ENCODE measurements at places on chromosomes 3 and 15.
A peak's percentile ranks its signal among the peaks of the same experiment; 100 is the strongest.

DNA sequence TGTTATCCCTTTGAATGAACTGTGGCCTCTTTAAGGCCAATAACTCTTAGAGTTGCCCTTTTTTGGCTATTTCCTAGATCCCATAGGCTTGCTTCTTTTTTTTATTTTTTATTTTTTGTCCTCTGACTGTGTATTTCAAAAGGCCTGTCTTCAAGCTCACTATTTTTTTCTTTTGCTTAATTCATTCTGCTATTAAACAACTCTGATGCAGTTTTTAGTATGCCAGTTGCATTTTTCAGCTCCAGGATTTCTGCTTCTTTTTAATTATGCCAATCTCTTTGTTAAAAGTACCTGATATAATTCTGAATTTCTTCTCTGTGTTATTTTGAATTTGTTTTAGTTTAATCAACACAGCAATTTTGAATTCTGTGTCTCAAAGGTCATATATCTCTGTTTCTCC is 912.1 kb downstream of the PLOD2 start:
- H3K27ac ChIP-seq, result no peak overlapping the region
- no peaks in the 10 kb centered on the region for H3K27me3 ChIP-seq
- H3K4me3 ChIP-seq, result no peak overlapping the region
- H3K4me1 ChIP-seq, result peaks cover 6% of the 10 kb centered on the region
- no peak for DNase-seq
- no peaks in the 10 kb centered on the region for H3K36me3 ChIP-seq

DNA sequence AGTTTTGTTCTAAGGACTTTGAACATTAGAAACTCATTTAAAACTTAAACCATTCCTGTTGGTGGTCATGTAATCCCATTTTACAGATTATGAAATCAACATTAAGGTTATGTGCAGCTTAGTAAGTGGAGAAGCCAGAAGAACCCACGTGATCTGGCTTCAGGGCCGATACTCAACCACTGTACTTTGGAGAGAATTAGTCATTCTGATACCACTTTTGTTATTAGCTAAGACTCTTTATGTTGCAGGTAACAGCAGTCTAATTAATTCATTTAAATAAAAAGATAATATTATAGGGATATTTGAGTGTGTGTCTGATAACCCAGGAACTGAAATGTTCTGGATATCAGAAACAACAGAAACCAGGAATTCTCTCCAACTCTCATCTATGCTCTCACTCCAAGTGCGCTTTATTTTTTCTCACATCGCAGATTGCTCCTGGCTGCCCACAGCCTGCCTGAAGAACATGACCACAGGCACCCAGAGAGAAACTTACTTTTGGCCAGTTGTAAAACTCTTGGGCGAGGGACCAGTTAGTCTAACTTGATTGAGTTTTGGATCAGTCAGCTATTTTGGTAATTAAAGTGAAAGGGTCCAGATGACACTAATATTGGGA is 25.2 kb downstream of the UBE2E1 start:
- H3K36me3 ChIP-seq, result peaks cover 2% of the 10 kb centered on the region
- H3K27me3 ChIP-seq, result no peaks in the 10 kb centered on the region
- peaks cover 19% of the 10 kb centered on the region for H3K4me1 ChIP-seq
- H3K4me3 ChIP-seq, result no peak overlapping the region
- H3K27ac ChIP-seq, result peak overlapping the region; percentile 80

DNA sequence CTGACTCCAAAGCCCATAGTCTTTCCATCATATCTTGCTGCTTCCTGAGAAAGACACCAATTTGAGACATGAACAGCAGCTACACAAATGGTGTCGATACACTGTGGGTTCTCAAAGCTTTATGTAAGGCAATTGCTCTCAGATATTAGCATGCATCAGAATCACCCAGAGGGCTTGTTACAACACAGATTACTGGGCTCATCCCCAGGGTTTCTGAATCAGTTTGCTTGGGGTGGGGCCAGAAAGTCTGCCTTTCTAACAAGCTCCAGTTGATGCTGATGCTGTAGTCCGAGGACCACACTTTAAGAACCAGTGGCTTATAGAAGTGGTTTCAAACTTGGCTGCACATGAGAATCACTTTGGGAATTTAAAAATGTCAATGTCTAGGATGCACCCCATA is 86.5 kb downstream of the SEMA6D start:
- H3K4me3 ChIP-seq, result no peak overlapping the region
- no peak overlapping the region for H3K27ac ChIP-seq
- H3K4me1 ChIP-seq, result peaks cover 36% of the 10 kb centered on the region
- no peaks in the 10 kb centered on the region for H3K27me3 ChIP-seq
- no peaks in the 10 kb centered on the region for H3K36me3 ChIP-seq

GRCh38 chr3:42728056-42728455 is 25.5 kb upstream of the HHATL start:
- no peaks in the 10 kb centered on the region for H3K4me1 ChIP-seq
- no peak for DNase-seq
- no peak overlapping the region for H3K27ac ChIP-seq

DNA sequence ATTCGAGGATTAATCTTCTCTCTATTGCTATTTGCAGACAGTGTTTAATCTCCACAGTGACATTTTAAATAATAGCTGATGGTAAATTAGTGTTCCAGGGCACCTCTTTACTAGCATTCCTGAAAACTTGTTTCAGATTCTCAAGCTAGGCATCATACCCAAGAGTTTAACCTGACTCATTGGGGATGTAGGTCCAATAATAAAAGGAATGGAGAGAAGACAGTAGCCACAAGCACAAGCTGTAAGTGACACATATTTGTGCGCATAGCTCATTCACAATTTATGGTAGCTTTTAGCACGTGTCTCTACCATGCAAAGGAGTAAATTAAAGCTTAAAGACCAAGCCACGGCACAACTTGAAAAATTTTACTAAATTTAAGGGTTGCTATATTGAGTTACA is 171.3 kb upstream of the FAM3D start:
- peaks cover 6% of the 10 kb centered on the region for H3K4me1 ChIP-seq
- H3K27ac ChIP-seq, result no peak overlapping the region
- H3K36me3 ChIP-seq, result no peaks in the 10 kb centered on the region
- H3K27me3 ChIP-seq, result no peaks in the 10 kb centered on the region
- no peak for DNase-seq
